Activated naive CD4-positive, alpha-beta T cell treated with anti-CD3 and anti-CD28 coated beads, Interleukin-2, amount 10 ng/mL, durations not matched to agents 7 days and 5 days (primary cell): ENCODE measurements at places on chromosomes 13 and 19.

- no peak overlapping the region for H3K27ac ChIP-seq
- DNase-seq, result no peak
- peaks cover 43% of the 10 kb centered on the region for H3K27me3 ChIP-seq
- no peak overlapping the region for H3K4me3 ChIP-seq
- H3K4me1 ChIP-seq, result peaks cover 11% of the 10 kb centered on the region
- no peaks in the 10 kb centered on the region for H3K36me3 ChIP-seq
Measured at GRCh38 chr13:71871176-71871754, 4.3 kb upstream of the DACH1 start.

GRCh38 chr13:59745392-59745788 lies 418.3 kb downstream of the DIAPH3 start:
- no peaks in the 10 kb centered on the region for H3K27me3 ChIP-seq
- H3K27ac ChIP-seq, result no peak overlapping the region
- no peaks in the 10 kb centered on the region for H3K36me3 ChIP-seq
- no peak for DNase-seq
- no peak overlapping the region for H3K4me3 ChIP-seq
- no peaks in the 10 kb centered on the region for H3K4me1 ChIP-seq

DNA sequence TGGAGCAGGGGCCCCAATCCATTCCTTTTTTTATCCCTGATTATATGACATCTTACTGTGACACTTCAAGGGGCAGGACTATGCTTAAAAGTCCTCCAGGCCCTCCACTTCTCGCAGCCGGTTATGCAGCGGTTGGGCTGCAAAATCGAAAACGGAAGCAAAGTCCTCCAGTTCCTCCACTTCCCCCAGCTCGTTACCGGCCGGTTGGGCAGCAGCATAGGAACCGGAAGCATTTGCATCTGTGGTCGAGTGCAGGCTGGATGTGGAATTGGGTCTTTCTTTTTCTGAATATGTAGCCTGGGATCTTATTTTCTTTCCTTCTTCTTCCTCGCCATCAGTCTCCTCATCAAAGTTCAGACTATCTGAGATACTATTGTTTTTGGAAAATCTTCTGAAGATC lies 46.1 kb downstream of the OXGR1 start:
- H3K4me3 ChIP-seq, result no peak overlapping the region
- no peaks in the 10 kb centered on the region for H3K36me3 ChIP-seq
- DNase-seq, result no peak
- H3K4me1 ChIP-seq, result no peaks in the 10 kb centered on the region
- no peaks in the 10 kb centered on the region for H3K27me3 ChIP-seq

GRCh38 chr19:10086591-10087192 lies 575 bp downstream of the SHFL start:
- H3K36me3 ChIP-seq, result peaks cover 20% of the 10 kb centered on the region
- peak; percentile 59 for DNase-seq
- H3K27me3 ChIP-seq, result peaks cover 12% of the 10 kb centered on the region
- peak overlapping the region; percentile 75 for H3K27ac ChIP-seq
- peak overlapping the region; percentile 81 for H3K4me3 ChIP-seq
- peaks cover 26% of the 10 kb centered on the region for H3K4me1 ChIP-seq

DNA sequence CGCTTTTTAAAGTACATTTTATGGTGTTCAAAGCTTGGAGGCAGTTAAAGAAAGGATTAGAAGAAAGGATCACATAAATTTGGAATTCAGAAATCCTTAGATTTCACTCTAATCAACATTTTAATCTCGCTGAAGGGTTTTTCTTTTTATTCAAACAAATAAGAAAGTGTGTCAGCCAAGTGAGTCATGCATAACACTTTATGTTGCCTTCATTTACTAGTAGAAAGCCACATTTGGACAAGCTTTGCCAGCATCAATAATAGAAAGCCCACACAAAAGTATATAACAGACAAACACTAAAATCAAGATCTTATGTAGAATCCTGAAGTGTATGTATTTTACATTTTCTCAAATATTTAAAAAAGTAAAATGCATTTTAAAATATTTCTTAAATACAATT lies 154.9 kb upstream of the TRPC4 start:
- no peak overlapping the region for H3K27ac ChIP-seq
- no peaks in the 10 kb centered on the region for H3K27me3 ChIP-seq
- no peaks in the 10 kb centered on the region for H3K4me1 ChIP-seq
- H3K4me3 ChIP-seq, result no peak overlapping the region

- H3K27ac ChIP-seq, result peak overlapping the region; percentile 35
- peak overlapping the region; percentile 32 for H3K4me3 ChIP-seq
- H3K27me3 ChIP-seq, result no peaks in the 10 kb centered on the region
- peaks cover 3% of the 10 kb centered on the region for H3K36me3 ChIP-seq
- peaks cover 48% of the 10 kb centered on the region for H3K4me1 ChIP-seq
Measured at GRCh38 chr19:15838351-15838750, 22.9 kb upstream of the OR10H1 start.

GRCh38 chr13:107421028-107421427 lies 794.3 kb downstream of the LIG4 start:
- no peak overlapping the region for H3K4me3 ChIP-seq
- H3K36me3 ChIP-seq, result no peaks in the 10 kb centered on the region
- no peaks in the 10 kb centered on the region for H3K27me3 ChIP-seq
- peaks cover 7% of the 10 kb centered on the region for H3K4me1 ChIP-seq
- no peak overlapping the region for H3K27ac ChIP-seq

GRCh38 chr19:44344255-44344654 lies 12.2 kb downstream of the ZNF112 start:
- no peaks in the 10 kb centered on the region for H3K27me3 ChIP-seq
- H3K4me3 ChIP-seq, result no peak overlapping the region
- no peak for DNase-seq
- H3K4me1 ChIP-seq, result no peaks in the 10 kb centered on the region
- no peak overlapping the region for H3K27ac ChIP-seq

- no peaks in the 10 kb centered on the region for H3K36me3 ChIP-seq
- no peak for DNase-seq
- no peaks in the 10 kb centered on the region for H3K4me1 ChIP-seq
- no peak overlapping the region for H3K4me3 ChIP-seq
- peaks cover 4% of the 10 kb centered on the region for H3K27me3 ChIP-seq
- no peak overlapping the region for H3K27ac ChIP-seq
Measured at GRCh38 chr19:14826006-14826405, 9.0 kb downstream of the OR7A5 start.

DNA sequence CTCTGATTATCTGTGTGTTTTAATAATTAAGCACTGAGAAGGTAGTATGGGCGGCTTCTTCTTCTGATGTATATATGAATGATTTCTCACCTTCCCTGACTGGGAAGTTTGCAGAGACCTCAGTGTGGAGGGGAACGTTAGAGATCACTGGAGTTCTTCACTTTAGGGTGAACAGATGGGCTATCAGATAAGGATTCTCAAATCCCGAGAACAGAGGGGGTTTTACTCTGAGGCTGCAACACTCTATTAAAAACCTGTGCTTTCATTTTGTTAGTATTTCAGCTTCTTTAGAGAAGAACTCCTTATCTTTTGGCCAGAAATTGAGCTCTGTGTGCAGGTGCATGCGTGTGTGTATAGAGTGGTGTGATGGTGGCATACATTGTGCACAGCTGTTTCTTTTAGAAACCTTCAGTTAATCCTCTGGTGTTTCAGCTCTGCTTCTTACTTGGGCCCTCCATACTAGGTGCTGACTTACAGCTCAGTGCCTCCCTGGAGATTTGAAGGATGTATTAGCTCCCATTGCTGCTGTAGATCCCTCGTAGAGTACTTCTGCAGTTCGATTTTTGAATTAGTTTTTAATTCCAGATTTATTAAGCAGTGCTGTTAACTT lies 45.3 kb upstream of the PCDH9 start:
- no peak overlapping the region for H3K27ac ChIP-seq
- H3K27me3 ChIP-seq, result no peaks in the 10 kb centered on the region
- DNase-seq, result no peak
- no peak overlapping the region for H3K4me3 ChIP-seq

- H3K36me3 ChIP-seq, result peaks cover 56% of the 10 kb centered on the region
- peaks cover 7% of the 10 kb centered on the region for H3K27me3 ChIP-seq
- H3K4me1 ChIP-seq, result peaks cover 35% of the 10 kb centered on the region
- H3K27ac ChIP-seq, result peak overlapping the region; percentile 25
- peak; percentile 78 for DNase-seq
Measured at GRCh38 chr13:46126552-46127357, 21.9 kb upstream of the CPB2 start.

GRCh38 chr13:34174671-34175145 lies 356.8 kb downstream of the RFC3 start:
- no peaks in the 10 kb centered on the region for H3K36me3 ChIP-seq
- H3K27me3 ChIP-seq, result no peaks in the 10 kb centered on the region
- H3K27ac ChIP-seq, result no peak overlapping the region
- DNase-seq, result no peak
- H3K4me3 ChIP-seq, result no peak overlapping the region

DNA sequence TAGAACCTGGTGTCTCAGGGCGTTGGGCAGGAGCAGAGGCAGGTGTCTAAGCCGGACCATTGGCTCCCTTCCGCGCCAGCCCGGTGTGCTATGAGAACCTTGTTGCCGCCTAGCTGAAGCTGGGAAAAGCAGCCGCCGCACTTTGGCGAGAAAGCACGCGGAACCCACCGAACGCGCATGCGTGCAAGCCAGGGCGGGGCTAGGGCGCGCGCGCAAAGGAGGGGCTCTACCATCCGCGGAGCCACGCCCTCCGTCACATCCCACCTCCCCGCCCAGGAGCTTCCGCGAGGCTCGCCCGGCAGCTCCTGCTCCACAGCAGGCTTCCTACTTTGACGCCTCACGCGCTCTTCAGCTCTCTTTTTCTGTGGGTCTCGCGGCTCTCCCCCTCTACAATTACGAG lies 51.3 kb downstream of the WDR87 start:
- H3K4me1 ChIP-seq, result no peaks in the 10 kb centered on the region
- H3K27me3 ChIP-seq, result no peaks in the 10 kb centered on the region
- H3K4me3 ChIP-seq, result no peak overlapping the region

GRCh38 chr13:96422002-96422401 lies 332.1 kb downstream of the HS6ST3 start:
- DNase-seq, result no peak
- H3K27ac ChIP-seq, result no peak overlapping the region
- no peaks in the 10 kb centered on the region for H3K4me1 ChIP-seq
- no peaks in the 10 kb centered on the region for H3K36me3 ChIP-seq
- H3K27me3 ChIP-seq, result no peaks in the 10 kb centered on the region

DNA sequence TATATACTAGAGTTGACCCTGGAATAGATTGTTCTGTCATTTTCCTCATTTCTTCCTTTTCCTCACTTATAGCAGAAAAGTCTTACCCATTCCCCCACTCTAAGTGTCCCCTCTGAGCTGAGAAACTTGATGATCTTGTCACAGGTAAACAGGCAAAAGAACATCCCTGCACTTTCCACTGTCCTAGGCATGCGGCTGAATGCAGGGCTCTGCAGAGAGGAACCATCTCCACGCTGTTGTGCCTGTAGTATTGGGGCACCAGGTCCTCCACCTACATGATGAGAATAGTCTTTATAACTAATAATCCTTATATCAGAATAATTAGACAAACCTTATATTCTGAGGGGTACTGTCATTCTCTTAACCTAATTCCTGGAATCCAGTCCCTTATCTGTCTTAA lies 211.3 kb downstream of the RBM26 start:
- H3K36me3 ChIP-seq, result peaks cover 2% of the 10 kb centered on the region
- H3K4me3 ChIP-seq, result no peak overlapping the region
- peak overlapping the region; percentile 81 for H3K27ac ChIP-seq
- H3K4me1 ChIP-seq, result peaks cover 59% of the 10 kb centered on the region
- no peak for DNase-seq

DNA sequence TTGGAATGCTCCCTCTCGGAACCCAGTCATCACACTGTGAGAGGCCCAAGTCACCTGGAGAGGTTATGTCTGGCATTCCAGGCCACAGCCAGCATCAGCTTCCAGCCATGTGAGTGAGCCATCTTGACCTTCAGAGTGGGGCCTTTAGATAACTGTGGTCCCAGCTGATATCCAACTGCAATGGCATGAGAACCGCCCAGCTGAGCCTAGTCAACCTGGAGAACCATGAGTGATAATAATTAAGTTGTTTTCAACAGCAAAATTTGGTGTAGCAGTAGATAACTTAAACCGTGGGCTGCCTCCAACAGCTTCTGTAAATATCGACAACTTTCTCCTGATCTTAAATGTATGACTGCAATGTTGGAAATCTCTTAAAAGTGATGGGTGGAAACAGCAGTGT lies 24.6 kb downstream of the DYRK1B start:
- peaks cover 6% of the 10 kb centered on the region for H3K27me3 ChIP-seq
- no peak for DNase-seq
- H3K4me1 ChIP-seq, result no peaks in the 10 kb centered on the region

GRCh38 chr13:111394211-111394922 lies 73.9 kb downstream of the TEX29 start:
- no peaks in the 10 kb centered on the region for H3K36me3 ChIP-seq
- no peak for DNase-seq
- no peak overlapping the region for H3K4me3 ChIP-seq
- H3K27me3 ChIP-seq, result no peaks in the 10 kb centered on the region
- H3K27ac ChIP-seq, result no peak overlapping the region

DNA sequence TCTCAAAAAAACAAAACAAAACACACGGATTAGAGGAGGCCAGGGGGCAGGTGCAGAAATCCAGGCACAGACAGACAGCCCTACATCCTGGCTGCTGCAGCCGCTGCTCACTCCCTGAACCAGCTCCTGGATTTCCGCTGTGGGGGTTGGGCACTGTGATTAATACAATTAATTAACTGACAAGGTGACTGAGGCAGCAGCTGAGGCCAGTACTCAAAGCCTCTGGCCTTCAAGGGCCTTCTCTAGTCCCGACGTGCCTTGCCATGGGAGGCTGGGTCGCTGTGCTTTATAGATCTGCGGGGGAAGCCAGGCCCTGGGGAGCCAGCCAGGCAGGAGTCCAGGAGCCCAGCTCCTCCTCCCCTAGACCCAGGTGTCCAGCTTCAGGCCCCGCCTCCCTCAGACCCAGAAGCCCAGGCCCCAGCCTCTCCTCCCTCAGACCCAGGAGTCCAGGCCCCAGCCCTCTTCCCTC lies 4.6 kb downstream of the NECTIN2 start:
- H3K27ac ChIP-seq, result no peak overlapping the region
- peaks cover 16% of the 10 kb centered on the region for H3K4me1 ChIP-seq
- no peak for DNase-seq
- H3K4me3 ChIP-seq, result no peak overlapping the region
- no peaks in the 10 kb centered on the region for H3K36me3 ChIP-seq
- H3K27me3 ChIP-seq, result peaks cover 76% of the 10 kb centered on the region

GRCh38 chr19:10095622-10095947 lies 6.9 kb downstream of the ANGPTL6 start:
- H3K27me3 ChIP-seq, result peaks cover 5% of the 10 kb centered on the region
- DNase-seq, result no peak
- H3K4me1 ChIP-seq, result peaks cover 31% of the 10 kb centered on the region
- peak overlapping the region; percentile 38 for H3K27ac ChIP-seq
- H3K36me3 ChIP-seq, result peaks cover 23% of the 10 kb centered on the region

- no peak overlapping the region for H3K4me3 ChIP-seq
- H3K4me1 ChIP-seq, result no peaks in the 10 kb centered on the region
- peaks cover 24% of the 10 kb centered on the region for H3K27me3 ChIP-seq
- no peaks in the 10 kb centered on the region for H3K36me3 ChIP-seq
Measured at GRCh38 chr19:29549105-29550070, 23.6 kb downstream of the VSTM2B start.

DNA sequence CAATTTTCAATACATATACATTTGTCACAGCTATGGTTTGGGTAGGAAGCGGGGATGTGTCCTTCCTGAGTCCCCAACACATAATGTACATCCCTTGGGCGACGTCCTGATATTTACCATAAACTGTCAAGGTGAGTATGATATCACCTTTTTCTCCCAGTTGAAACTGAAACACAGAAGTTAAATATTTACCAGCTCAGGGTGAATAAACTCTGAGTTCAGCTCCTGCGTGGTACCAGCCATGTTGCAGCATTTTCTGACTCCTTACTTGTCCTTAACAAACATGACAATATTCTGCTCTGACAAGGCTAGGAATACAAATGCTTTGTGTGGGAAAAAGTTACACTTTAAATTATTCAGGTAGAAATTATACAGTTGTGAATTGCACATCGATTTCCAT lies 294.2 kb downstream of the TEX29 start:
- no peak overlapping the region for H3K4me3 ChIP-seq
- H3K36me3 ChIP-seq, result no peaks in the 10 kb centered on the region
- no peak overlapping the region for H3K27ac ChIP-seq
- DNase-seq, result no peak

- H3K4me3 ChIP-seq, result peak overlapping the region; percentile 49
- H3K4me1 ChIP-seq, result peaks cover 24% of the 10 kb centered on the region
- DNase-seq, result peak; percentile 61
Measured at GRCh38 chr19:2394054-2394441, 33.3 kb downstream of the TIMM13 start.
